ENCODE measurements at places on chromosomes 7 and 10.

GRCh38 chr10:90313576-90314325 is 544.1 kb downstream of the HTR7 start:
- no peak for DNase-seq

DNA sequence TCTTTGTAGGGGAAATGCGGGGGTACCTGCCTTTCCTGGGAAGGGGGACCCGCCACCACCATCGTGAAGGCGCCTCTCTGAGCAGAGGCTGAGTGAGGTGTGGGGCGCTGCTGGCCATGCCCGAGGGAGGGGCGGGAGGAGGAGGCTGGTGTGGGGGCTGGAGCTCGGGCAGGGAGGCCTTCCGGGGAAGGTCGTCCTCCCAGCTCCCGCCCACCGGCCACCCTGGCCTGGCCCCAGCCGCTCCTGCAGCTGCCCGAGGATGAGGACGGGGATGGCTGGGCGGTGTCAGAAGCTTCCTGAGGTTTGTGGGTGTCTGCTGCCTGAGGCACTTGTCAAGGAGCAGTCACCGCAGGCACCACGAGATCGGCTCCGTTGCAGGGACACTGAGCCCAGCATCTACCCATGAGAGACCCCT is 11.4 kb downstream of the PWWP2B start:
- no peak for DNase-seq

DNA sequence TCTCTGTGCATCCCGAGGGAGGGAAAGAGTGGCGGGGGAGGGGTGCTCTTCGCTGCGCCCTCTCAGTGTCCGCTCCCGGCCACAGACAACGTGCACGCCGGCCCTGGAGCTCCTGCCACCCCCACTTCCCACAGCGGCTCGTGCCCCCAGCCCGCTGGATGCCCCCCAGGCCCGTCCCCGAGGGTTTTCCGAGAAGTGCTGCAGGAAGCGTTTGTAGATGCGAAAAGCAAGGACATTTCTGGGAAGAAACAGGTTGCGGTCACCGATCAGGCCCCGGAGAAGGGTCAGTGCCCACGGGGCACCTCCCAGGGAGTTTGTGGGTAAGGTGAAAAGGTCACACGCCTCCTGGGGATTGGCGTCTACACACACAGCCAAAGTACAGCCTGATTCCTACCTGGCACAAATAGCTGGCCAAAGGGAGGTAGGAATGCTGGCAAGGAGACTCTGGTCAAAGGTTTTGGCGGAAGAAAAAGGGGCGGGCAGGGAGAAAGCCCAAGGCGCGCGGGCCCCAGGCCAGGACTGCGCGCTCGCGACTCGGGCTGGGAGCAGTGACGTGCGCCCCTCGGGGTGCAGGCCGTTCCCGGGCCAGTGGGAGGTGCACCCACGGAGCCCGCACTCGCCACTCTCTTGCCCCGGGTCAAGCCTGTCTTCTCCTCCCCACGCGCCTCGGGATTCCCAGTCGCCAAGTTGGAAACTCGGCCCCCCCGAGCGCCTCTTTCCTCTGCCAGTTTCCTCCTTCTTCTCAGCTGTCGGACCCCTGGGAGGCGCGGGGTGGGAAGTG is 1.5 kb upstream of the NRP1 start:
- no peak for DNase-seq

DNA sequence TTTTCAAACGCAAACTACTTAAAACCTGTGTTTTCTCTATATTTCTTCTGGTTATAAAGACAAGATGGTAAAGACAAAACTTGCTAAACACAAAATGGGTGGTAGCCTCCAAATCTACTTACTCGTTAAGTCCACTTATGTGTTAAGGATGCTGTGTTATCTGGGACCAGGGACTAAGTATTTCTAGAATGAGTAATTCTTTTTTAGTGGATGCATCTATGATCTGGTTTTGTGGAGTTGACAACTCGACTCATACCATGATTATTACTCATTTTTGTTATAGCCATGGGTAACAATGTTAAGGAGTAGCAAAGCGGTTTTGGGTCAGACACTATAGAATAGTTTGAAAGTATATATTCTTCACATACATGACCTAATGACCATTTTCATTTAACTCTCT is 239.5 kb upstream of the FOXP2 start:
- DNase-seq, result no peak

DNA sequence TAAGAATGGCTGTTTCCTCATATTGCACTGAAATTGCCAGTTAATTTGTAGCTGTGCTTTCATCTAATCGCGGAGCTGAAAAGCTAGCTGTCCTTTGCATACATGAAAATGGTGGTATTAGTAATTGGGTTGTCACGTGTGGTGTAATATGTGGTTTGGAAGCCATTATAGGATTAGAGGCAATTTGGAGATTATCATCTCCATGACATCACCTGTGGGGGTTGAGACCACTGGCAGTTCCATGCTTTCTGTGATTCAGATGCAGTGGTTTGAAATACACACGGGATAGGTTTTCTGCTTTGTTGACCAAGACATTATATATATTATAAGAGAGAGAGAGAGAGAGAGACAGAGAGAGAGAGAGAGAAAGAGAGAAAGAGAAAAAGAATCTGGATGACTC is 180.8 kb downstream of the RAB11FIP2 start:
- DNase-seq, result no peak

All from OCI-M1 (cell line).